Adrenal gland (tissue), 19 donors: ENCODE measurements at places on chromosomes 3 and 15.
A peak's percentile ranks its signal among the peaks of the same experiment; 100 is the strongest.

- DNase-seq = no peak
Observed at GRCh38 chr3:193883551-193883950, 252.4 kb upstream of the HES1 start.

- no peak for DNase-seq
Observed at GRCh38 chr3:122427857-122428471, 12.1 kb upstream of the WDR5B start.

DNA sequence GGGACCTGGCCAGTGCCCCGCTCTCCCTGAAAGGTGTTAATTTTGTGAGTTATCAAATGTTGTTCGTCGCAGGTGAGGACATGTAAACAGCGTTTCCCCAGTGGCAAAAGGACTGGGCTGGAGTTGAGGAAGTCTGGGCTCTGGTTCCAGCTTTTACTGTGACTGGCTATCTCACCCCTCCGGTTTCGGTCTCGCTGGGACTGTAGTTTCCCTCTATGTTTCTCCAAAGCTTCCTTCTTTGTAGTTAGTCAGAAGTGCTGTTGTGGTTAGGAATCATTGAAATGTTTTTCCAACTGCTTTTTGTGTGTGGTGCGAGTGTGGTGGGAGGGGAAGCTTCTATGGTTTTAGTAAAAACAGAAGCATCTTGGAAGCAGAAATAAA, 990 bp upstream of the CLDN1 start:
- DNase-seq = peak; percentile 59

- no peak for DNase-seq
Observed at GRCh38 chr3:193991666-193992424, 144.1 kb upstream of the HES1 start.

GRCh38 chr15:25501828-25502446, 63.1 kb upstream of the UBE3A start:
- no peak for DNase-seq

GRCh38 chr3:6526321-6526720, 334.6 kb upstream of the GRM7 start:
- no peak for DNase-seq

GRCh38 chr3:190586631-190587011, 72.7 kb downstream of the IL1RAP start:
- no peak for DNase-seq

DNA sequence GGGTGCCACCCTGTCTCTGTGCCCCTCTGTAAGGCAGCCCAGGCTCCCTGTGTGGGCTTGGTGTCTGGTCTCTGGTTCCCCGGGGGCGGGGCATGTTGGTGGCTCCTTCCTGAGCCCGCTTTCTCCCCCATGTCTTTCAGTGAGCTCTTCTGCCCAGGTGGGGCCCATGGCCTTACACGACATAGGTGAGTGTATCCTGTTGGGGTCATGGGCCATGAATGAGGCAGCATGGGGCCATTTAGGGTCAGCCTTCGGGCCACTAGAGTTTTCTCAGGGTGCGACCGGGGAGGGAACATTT, 195.1 kb downstream of the UBE3A start:
- DNase-seq = no peak

GRCh38 chr3:183134844-183135243, 27.7 kb downstream of the LAMP3 start:
- DNase-seq = no peak

DNA sequence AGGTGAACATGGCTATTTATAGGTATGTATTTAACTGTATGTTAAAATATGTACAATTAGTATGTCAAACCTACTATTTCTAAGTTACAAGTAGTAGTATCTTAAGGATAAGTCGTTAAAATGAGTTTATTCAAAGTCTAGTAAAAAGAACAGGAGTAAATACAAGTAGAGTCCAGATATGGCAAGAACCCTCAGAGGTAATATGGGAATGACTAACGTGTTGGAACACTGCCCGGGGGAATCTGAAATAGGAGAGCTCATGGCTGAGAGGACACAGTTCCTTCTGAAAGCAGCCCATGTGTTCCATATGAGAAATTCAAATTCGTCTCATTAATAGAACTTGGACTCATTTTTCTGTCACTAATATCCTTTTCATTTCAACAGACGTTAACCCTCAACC, 158.8 kb downstream of the CLSTN2 start:
- peak; percentile 86 for DNase-seq

- DNase-seq = no peak
Observed at GRCh38 chr3:156291272-156292123, 171.1 kb downstream of the KCNAB1 start.

DNA sequence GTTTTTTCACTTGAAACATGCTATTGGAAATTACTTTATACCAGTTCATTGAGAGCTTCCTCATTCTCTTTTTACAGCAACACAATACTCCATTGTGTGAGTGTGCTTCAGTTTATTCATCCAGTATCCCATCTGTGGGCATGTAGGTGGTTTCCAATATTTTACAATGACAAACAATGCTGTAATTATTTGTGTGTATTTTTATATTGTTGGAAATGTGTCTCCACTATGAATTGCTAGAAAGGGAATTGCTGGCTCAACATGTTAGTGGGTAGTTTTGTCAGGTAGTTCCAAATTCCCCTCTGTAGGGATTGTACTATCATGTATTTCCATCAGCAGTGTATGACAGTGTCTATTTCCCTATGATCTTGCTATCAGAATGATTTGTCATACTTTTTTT, 65.8 kb upstream of the MAGI1 start:
- DNase-seq = no peak

DNA sequence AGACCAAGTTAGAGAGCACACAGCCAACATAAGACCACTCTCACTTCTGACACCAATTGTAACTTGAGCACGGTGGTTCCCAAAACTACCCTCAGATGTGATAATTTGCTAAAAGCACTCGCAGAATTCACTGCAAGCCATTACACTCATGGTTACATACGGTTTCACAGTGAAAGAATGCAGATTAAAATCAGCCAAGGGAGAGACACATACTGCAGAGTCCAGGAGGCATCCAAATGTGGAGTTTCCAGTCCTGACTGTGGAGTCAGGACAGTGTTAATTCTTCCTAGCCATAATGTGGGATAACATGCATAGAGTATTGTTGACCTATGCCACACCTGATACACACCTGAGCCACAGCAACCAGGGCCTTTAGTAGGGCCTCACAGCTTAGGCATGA, 956.4 kb downstream of the NTRK3 start:
- DNase-seq = no peak

DNA sequence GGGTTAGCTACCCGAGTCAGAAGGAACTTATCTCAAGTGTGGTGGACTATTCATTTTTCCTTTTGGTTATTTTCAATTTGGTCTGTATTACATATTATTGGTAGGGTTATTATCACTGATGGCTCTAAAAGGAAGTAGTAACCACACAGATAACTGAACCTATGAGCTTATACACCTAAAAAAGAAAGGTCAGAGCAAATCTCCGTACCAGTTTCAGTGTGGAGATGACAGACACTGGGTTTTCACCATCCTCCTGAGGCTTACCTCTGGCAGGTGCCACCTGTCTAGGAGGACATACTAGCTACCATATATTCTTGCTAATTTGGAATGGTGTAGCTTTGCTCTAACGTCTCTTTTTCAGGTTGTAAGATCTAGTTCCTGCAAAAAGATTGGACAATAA, 10.2 kb downstream of the GAP43 start:
- DNase-seq = no peak

- peak; percentile 60 for DNase-seq
Observed at GRCh38 chr15:88623061-88623460, 1.9 kb downstream of the AEN start.

DNA sequence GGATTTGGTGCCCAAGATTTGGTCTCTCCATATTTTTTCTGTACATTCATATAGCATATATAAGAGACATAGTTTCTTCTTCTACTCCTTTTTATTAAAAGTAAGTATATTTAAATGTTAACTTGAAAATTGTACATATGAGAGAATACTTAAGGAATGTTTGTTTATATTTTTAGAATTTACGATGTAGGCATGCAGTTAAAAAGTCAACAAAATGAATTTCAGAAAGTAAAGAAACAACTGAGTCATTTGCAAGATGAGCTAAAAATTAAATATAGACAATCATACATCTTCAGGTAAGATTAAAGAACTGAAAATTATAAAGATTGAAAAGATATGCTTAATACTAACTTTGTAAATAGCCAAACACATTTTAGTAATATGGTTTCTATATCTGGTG, 94.2 kb downstream of the LEKR1 start:
- DNase-seq = no peak

GRCh38 chr3:135756106-135756668, 209.3 kb upstream of the PPP2R3A start:
- no peak for DNase-seq

DNA sequence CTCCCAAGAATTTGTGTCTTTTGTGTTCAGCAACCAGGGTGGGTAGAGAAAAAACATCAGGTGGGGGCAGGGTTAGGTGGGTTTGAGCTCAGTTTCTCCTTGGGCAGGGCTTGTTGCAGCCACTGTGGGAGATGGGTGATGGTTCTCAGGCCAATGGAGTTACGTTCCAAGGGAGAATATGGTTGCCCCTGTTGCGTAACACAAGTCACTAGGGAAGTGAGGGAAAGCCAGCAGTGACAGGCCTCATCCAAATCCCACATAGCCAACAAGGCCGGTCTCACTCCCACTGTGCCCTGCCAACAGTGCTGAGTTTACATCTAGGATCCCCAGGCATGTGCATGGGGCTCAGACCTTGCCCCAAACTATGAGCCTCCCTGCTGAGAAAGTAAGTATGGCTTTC, 7.9 kb upstream of the FBXL2 start:
- DNase-seq = no peak

- DNase-seq = no peak
Observed at GRCh38 chr3:48387634-48388033, 15.6 kb downstream of the FBXW12 start.

- no peak for DNase-seq
Observed at GRCh38 chr15:100785181-100786138, 94.2 kb upstream of the ALDH1A3 start.

DNA sequence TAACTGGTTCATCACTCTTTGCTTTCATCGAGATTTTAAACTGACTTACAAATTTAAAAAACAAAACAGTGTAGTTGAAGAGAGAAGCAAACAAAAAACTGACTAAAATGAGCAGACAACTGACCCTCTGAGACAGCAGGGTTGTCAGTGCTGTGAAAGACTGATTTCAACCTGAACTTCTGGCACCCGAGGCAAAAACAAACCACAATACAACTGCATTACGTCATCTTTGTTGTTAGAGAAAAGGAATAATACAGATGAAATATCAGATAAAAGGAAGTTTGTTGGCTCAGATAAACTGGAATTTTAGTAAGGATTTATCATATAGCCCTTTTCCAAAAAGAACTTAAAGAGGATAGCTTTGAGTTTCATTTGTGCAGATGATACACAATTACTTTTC, 51.1 kb downstream of the PARP15 start:
- DNase-seq = no peak

DNA sequence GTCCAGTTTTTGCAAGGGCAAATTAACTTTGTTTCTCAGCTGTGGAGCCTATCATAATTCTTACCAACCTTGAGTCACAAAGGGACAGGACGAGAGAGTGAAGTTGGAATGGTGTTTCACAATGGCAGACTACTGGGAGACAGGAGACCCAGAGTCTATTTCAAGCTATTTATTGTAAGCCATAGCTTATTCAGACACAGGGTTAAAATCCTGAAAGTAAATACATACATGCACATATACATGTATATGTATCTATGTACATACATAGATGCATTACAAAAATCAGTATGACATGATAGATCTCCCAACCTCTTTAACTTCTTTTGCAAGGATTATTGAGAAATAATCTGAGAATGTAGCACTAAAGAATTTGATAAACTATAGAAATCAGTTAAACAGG, 86.3 kb downstream of the DNAJC13 start:
- no peak for DNase-seq

GRCh38 chr3:37993067-37993455, 2.5 kb downstream of the VILL start:
- DNase-seq = no peak

DNA sequence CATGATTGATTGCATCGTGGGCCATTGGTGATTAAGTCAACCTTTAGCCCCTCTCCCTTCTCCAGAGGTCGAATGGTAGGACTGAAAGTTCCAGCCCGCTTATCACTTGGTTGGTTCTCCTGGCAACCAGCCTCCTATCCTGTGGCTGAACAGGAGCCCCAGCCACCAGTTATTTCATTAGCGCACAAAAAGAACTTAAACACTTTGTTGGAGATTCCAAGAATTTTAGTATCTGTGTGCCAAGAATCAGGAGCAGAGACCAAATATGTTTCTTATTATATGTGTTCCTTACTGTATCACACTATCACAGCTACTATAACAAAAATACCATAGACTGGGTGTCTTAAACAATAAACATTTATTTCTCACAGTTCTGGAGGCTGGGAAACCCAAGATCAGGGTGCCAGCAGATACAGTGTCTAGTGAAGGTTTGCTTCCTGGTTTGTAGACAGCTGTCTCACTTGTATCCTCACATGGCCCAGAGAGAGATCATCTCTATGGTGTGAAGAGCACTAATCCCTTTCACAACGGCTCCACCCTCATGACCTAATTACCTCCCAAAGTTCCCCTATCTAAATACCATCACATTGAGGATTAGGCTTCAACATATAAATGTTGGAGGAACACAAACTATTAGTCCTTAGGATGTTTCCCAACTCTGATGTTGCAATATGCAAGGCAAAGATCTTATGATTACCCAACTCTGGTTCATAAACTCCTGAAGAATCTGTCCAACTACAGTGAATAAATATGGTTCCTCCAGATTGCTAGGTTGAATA, 30.5 kb upstream of the APH1B start:
- peak; percentile 55 for DNase-seq

DNA sequence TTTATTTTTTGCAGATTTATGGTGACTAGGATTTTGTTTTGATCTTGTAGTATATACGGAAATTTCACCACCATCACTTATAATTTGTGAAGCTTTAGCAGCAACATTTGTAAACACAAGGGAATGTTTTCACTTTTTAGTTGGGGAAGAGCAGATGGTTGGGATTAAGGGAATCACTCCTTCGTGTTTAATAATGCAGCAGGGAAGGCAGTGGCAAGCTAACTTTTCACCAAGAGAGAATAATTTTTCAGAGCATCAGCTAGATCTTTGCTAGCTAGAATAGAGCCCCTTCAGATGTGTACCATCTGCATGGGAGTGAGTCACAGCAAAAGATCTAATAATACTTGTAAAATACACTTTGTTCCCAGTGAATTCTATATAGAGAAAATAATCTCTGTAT, 632.7 kb downstream of the CADM2 start:
- no peak for DNase-seq

- peak; percentile 62 for DNase-seq
Observed at GRCh38 chr3:133130168-133130567, 92.0 kb downstream of the TMEM108 start.

DNA sequence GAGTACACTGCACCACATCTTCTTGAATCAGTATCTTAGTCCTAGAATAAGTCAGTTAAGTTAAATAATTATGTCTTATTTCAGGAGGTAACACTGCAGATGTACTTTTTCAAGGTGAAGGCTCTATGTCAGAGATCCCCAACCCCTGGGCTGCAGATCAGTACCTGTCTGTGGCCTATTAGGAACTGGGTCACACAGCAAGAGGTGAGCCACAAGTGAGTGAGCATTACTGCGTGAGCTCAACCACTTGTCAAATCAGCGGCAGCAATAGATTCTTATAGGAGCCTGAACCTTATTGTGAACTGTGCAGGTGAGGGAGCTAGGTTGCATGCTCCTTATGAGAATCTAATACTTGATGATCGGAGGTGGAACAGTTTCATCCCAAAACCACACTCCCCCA, 851.9 kb upstream of the ALCAM start:
- DNase-seq = no peak
